AG08395 (cell line): ENCODE measurements at places on chromosomes 2 and 18.

DNA sequence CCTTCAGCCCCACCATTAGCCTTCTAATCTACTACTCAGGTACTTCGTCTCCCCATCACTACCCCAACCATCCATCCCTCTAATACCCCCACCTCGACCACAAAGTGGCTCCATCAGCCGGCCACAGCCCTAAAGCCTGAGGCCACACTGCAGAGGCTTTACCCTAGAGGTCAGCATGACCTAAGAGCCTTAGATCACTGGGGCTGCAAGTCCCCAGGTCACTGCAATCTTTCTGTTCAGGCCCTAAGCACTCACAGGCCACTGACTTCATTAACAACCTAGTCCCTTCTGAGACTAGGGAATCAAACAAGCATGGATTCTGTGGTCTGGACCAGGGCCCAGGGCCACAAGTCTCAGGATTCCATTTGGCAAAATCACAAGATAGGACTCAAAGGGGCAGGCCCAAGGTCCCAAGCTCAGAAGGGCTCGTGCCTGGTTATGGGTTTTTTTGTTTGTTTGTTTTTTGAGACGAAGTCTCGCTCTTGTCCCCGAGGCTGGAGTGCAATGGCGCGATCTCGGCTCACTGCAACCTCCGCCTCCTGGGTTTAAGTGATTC lies 37.0 kb upstream of the PKDCC start:
- peak; percentile 85 for DNase-seq

- DNase-seq: peak; percentile 91
These were observed 47.5 kb downstream of the ZFP36L2 start for GRCh38 chr2:43178602-43179542.

DNA sequence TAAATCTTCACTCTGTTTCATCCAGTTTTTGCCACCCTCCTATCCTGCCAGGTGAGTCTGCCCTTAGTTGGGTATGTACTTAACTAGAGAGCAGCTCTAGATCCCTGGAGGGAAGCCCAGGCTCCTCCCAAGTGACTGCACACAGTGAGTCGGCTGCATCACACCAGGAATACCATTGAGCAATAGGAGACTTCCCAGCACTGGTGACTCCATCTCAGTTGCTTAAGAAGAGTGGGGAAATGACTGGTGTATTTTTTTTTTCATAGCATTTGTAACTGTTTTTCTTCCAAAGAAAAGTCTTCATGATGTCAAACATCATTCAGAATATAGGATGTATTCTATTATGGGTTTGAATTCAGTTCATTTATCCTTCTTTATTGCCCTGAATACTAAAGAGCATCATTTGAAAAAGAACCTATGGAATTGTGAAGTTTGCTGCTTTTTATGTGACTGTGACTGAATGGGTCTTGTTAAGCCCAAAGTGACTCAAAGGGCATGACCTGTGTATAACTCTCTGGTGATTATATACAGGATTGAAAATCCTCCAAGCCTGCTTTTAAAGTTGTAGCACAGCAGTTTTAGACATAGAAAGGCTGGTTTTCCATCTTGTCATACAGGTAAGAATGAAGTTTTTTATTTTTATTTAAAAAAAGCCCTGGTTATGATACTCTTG lies 84.3 kb downstream of the MAP3K20 start:
- peak; percentile 92 for DNase-seq

GRCh38 chr2:28273751-28274150 lies 118.9 kb upstream of the FOSL2 start:
- DNase-seq: no peak

GRCh38 chr2:9250091-9250490 lies 43.5 kb downstream of the ASAP2 start:
- peak; percentile 17 for DNase-seq

- DNase-seq: no peak
These were observed 69.2 kb upstream of the EDAR start for GRCh38 chr2:109058191-109058632.

DNA sequence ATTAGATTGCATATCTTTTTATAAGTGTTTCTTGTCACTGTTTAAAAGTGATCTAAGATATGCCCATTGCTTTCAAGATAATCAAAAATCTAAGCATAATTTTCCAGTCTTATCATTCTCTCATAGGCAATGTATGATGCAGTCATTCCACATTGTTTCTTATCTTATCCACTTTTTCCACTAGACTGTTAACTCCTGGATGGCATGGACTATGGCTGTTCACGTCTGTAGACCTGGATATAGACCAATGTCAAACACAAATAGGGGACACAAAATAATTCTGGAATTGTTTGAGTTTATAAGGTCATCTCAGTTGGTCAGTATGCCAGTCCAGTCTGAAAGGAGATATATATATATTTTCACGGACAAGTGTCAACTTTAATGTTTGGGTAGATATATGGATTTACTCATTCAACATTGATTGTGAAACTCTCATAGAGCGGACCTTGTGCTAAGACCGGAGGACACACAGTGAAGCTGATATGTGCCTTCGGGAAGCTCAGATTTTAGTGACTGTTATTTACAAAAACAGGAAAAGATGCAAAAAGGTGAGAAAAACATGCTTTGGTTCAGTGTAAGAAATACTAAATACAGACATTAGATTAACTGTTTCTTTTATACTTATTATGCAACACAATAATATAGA lies 689.4 kb upstream of the SLC8A1 start:
- DNase-seq: no peak

DNA sequence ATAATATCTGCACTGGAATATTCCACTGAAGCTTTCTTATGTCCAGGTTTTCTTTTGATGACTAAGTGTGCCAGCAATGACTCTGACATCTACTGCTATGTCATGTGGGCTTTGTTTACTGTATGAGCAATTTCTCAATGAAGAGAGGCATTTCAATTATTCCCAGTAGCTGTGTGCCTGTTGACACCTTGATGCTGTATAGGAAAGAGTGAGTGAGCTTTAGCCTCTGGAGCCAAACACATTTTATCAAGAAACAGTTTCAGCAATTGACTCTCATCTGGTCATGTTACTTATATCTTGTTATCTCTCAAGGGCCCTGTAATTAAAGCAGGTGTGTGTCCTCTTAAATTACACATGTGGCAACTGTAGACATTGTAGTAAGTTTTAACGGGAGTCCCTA lies 493.2 kb upstream of the FANCL start:
- DNase-seq: no peak

- peak; percentile 88 for DNase-seq
These were observed 867 bp upstream of the TTL start for GRCh38 chr2:112481050-112481527.

- no peak for DNase-seq
These were observed 166.6 kb upstream of the PKDCC start for GRCh38 chr2:41881249-41881648.

DNA sequence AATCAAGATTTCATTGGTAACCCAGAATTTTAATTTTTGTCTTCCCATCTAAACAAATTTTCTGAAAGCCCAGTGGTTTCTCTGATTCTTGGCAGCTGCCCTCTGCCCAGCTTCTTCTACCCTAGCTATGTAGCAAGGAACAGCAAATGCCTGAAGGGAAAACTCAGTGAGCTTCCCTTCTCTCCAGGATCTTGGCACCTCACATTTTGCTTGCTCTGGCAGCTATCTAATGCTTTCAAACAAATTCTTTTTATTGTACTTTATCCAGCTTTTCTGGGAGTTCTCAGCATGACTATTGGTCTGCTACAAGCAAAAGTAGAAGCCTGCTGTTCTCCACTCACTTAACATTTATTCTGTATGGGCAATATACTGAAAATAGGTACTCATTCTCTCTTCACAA lies 18.3 kb upstream of the GFPT1 start:
- no peak for DNase-seq
